IMR-90 (cell line): ENCODE measurements at places on chromosomes 4 and X. TPM values are rescaled to one million over a fixed set of nuclear protein-coding genes. Genes with fewer than 3 reads are reported as not detected.

SULT1E1 gene
- polyA plus RNA-seq, result not detected in 2 replicates

MAGEC2 gene
- polyA plus RNA-seq, result not detected in 2 replicates

GRCh38 chr4:113975578-113975977, 3.9 kb downstream of the ARSJ start:
- H3K4me1 ChIP-seq, result peaks cover 5% of the 10 kb centered on the region
- H3K4me3 ChIP-seq, result peak overlapping the region; percentile 73
- H3K27me3 ChIP-seq, result no peaks in the 10 kb centered on the region
- DNase-seq, result no peak
- peak overlapping the region; percentile 45; the same call in 1 of the 2 replicates for H3K27ac ChIP-seq

DNA sequence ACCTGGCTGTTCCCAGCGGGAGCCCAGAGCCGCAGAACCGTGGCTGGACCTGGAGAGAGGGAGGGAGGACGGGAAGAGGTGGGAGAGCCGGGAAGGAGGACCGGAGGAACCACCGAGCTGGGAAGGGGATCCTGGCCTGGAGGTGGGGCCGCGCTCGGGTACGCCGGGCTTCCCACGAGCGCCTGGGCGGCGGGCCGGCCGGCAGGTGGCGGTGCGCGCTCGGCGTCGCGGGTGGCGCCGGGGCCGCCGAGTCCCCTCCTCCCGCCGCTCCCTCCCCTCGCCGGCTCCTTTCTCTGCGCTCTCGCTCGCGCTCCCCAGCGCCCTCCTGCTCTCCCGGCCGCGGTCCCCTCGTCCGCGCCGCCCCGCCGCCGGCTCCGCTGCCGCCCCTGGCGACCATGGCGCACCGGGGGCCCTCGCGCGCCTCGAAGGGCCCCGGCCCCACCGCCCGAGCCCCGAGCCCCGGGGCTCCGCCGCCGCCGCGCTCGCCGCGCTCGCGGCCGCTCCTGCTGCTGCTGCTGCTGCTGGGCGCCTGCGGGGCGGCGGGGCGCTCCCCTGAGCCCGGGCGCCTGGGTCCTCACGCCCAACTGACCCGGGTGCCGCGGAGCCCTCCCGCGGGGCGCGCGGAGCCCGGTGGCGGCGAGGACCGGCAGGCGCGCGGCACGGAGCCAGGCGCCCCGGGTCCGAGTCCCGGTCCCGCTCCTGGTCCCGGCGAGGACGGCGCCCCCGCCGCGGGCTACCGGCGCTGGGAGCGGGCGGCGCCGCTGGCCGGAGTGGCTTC, at the start of gene SORCS2:
Gene SORCS2, plus strand, starts transcription at position 287 of the 778 bp plus-strand sequence.
- peak; percentile 39 for DNase-seq
- peak within 1 kb of the TSS; percentile 43 for H3K4me3 ChIP-seq
- peaks cover 85% of the 10 kb centered on the region for H3K27me3 ChIP-seq
- no peaks in the 10 kb centered on the region for H3K36me3 ChIP-seq
- no peak within 1 kb of the TSS for H3K27ac ChIP-seq

GRCh38 chrX:119194621-119195020, 41.5 kb upstream of the PGRMC1 start:
- no peak overlapping the region for H3K27ac ChIP-seq
- no peak overlapping the region for H3K4me3 ChIP-seq
- DNase-seq, result no peak
- no peaks in the 10 kb centered on the region for H3K36me3 ChIP-seq
- H3K4me1 ChIP-seq, result no peaks in the 10 kb centered on the region

- no peak overlapping the region for H3K4me3 ChIP-seq
- no peak for DNase-seq
- no peaks in the 10 kb centered on the region for H3K27me3 ChIP-seq
- no peaks in the 10 kb centered on the region for H3K36me3 ChIP-seq
These were observed 115.9 kb upstream of the TEX13D start for GRCh38 chrX:124216396-124217115.
